ENCODE measurements at places on chromosomes 12 and 14.

GRCh38 chr12:75419841-75420240 is 29.0 kb downstream of the GLIPR1L2 start:
- DNase-seq = no peak

GRCh38 chr12:91542067-91542466 is 359.4 kb upstream of the DCN start:
- DNase-seq = no peak

DNA sequence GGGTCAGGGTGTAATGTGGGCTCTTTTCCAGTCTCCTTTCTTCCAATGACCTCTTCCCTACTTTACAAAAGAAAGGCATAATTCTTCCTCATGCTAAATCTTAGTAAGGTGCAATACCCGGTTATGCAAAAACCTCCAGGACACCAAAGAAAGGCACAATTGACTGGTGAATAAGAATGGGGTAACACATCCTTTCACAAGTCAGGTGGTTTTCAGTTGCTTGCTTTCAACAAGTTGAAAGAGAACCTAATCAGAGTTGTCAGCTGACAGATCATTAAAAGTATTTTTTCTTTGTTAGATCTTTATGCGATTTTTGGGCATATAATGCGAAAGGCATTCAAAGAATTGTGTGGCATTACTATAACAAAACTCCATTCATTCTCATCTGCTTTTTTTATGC is 1.3 kb upstream of the AEBP2 start:
- DNase-seq = no peak

- no peak for DNase-seq
These were observed 7.2 kb downstream of the PCBP2 start for GRCh38 chr12:53459097-53459496.

GRCh38 chr14:69044965-69045555 is 66.0 kb upstream of the ACTN1 start:
- no peak for DNase-seq

GRCh38 chr12:55226523-55226922 is 5.7 kb downstream of the OR10A7 start:
- DNase-seq = no peak

GRCh38 chr14:35400648-35401421 is 3.7 kb downstream of the NFKBIA start:
- peak; percentile 62 for DNase-seq

- DNase-seq = no peak
These were observed 75.8 kb downstream of the DIO2 start for GRCh38 chr14:80135305-80136088.

DNA sequence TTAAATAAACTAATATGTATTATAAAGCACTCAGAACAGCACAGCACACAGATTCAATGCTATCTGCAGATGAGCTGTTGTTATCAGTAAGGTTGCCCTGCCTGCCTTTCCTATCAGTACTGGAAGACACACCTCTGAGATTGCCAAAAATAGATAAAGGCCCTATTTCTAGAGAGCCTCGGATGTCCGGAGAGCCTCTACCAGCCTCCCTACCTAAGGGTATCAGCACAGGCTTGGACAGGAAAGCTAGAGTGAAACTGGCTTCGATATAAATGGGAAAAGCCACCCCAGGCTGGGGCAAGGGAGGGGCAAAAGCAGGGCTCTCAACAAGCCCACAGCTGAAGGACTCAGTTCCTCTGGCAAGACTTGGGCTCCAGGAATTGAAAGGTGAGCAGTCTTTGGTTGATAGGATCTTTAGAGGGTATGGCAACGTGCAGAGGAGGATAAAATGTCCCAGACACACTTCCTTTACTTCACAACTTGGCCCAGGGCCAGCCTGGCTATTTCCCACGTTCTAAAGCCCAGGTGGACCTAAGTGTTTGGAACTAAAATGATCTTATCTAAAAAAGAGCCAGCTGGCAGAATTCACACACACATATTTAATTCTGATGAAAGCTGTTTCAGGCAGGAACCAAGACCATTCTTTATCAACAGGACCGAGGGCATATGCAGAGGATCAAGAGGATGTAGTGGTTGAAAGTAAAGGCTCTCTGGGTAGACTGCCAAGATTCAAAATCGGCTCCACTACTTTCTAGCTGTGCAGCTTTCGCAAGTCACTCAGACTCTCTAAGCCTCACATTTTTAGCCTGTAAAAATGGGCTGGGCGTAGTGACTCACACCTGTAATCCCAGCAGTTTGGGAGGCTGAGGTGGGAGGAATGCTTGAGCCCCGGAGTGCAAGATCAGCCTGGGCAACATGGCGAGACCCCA is 37.8 kb upstream of the ITPR2 start:
- no peak for DNase-seq
